ENCODE measurements at places on chromosomes 5 and 9. TPM values are rescaled to one million over a fixed set of nuclear protein-coding genes. Genes with fewer than 3 reads are reported as not detected.
A peak's percentile ranks its signal among the peaks of the same experiment; 100 is the strongest.

Gene CD180
- total RNA-seq: not detected

Gene HTR4
- not detected for total RNA-seq

Gene IL5
- not detected for total RNA-seq

Gene IFNA13
- not detected for total RNA-seq

Gene GBGT1
- total RNA-seq: 1.3 TPM

DNA sequence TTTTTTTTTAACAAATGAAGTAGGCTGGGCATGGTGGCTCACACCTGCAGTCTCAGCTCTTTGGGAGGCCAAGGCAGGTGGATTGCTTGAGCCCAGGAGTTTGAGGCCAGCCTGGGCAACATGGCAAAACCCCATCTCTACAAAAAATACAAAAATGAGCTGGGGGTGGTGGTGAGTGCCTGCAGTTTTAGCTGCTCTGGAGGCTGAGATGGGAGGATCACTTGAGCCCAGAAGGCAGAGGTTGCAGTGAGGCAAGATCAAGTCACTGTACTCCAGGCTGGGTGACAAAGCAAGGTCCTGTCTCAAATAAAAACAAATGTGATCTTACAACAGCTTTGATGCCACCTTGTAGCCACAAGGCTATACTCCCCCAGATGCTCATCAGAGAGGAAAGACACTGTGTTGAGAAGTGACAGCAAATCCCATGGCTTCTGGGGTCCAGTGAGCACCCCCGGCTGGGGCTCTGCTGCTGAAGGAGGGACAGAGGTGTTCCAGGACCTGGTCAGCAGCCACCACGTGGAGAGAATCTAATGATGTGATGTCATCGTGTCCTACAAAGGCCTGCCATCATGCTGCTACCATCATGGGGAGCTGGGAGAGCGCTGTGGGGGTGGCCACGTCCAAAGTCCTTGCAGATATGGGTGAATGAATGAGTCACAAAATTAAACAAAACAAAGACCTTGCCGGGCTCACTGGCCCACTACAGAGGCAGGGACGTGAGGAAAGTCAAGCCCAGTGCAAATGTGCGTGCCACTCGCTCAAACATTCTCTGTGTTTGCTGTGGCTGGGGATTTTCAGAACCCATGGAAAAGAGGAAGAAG is 60.7 kb downstream of the PRRT1B start:
- H3K4me3 ChIP-seq: no peak overlapping the region
- peaks cover 18% of the 10 kb centered on the region for H3K36me3 ChIP-seq
- H3K27me3 ChIP-seq: peaks cover 16% of the 10 kb centered on the region

GRCh38 chr9:567747-568305 is 273.7 kb upstream of the DMRT1 start:
- no peak overlapping the region for H3K27ac ChIP-seq
- DNase-seq: no peak
- peaks cover 6% of the 10 kb centered on the region for H3K27me3 ChIP-seq
- H3K36me3 ChIP-seq: peaks cover 15% of the 10 kb centered on the region
- H3K4me1 ChIP-seq: peaks cover 5% of the 10 kb centered on the region
- H3K4me3 ChIP-seq: no peak overlapping the region

DNA sequence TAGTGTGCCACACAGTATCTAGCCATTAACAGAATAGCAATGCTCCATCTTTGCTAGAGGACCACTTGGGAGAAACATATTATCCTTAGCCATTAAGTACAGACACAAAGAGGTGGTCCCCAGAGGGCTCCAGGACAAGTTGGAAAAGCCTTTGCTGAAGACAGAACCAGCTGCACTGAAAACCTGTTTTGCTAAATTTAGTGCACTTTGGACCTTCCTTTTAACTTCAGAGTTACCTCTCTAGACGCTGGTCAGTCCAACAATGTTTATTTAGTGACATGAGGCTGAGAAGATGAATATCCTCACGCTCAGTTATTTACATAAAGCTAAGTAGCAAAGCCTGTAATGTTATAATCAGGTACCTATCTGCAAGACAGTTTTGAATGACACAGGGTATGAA is 265.0 kb upstream of the ZNF608 start:
- DNase-seq: peak; percentile 51
- no peaks in the 10 kb centered on the region for H3K36me3 ChIP-seq
- peaks cover 54% of the 10 kb centered on the region for H3K4me1 ChIP-seq
- H3K27me3 ChIP-seq: peaks cover 4% of the 10 kb centered on the region

DNA sequence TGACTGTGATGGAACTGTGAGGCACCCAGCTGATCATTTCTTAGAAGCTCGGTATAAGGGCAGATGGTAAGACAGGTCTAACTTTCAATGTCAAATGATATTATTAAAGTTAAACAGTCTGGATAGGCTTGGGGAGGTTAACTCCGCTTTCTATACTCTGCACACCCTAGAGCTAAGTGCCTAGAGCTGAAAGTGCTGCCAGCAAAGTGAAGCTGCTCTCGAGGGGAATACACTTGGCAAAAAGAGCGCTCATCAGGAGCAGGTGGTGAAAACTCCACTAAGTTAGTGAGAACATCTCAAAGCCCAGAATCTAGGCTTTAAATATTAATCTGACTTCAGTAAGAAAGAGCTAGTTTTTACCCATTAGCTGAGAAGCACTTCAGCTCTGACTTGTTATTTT is 349.6 kb upstream of the SLC30A5 start:
- H3K27me3 ChIP-seq: peaks cover 3% of the 10 kb centered on the region
- no peak overlapping the region for H3K27ac ChIP-seq
- no peaks in the 10 kb centered on the region for H3K36me3 ChIP-seq
- H3K4me1 ChIP-seq: no peaks in the 10 kb centered on the region
- no peak overlapping the region for H3K4me3 ChIP-seq

- no peaks in the 10 kb centered on the region for H3K27me3 ChIP-seq
- no peak overlapping the region for H3K4me3 ChIP-seq
- H3K4me1 ChIP-seq: peaks cover 3% of the 10 kb centered on the region
- H3K36me3 ChIP-seq: no peaks in the 10 kb centered on the region
- no peak overlapping the region for H3K27ac ChIP-seq
Measured at GRCh38 chr5:38396766-38397165, 138.4 kb downstream of the EGFLAM start.

DNA sequence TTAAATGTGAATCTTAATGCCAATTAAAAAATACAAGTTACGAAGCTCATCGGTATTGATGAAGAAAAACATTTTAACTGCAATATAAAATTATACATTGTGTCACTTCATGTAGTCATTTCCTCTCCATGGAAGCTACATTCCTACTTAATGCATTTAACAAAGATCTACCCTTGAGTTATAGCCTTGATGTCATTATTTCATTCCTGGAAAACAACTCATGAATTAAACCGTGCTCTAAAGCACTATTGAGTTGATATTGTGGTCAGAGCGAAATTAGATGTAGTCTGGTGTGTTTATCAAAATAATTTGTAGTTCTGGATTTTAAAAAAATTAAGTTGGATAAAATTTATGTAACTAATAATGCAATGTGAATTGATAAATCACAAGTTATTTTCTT is 11.1 kb downstream of the C5orf47 start:
- H3K4me1 ChIP-seq: no peaks in the 10 kb centered on the region
- H3K27ac ChIP-seq: no peak overlapping the region
- no peaks in the 10 kb centered on the region for H3K36me3 ChIP-seq
- peaks cover 2% of the 10 kb centered on the region for H3K27me3 ChIP-seq
- no peak overlapping the region for H3K4me3 ChIP-seq

GRCh38 chr5:177023303-177023664 is 788 bp downstream of the ZNF346 start:
- DNase-seq: peak; percentile 16
- H3K27me3 ChIP-seq: no peaks in the 10 kb centered on the region
- H3K4me3 ChIP-seq: peak overlapping the region; percentile 100
- H3K27ac ChIP-seq: peak overlapping the region; percentile 91

DNA sequence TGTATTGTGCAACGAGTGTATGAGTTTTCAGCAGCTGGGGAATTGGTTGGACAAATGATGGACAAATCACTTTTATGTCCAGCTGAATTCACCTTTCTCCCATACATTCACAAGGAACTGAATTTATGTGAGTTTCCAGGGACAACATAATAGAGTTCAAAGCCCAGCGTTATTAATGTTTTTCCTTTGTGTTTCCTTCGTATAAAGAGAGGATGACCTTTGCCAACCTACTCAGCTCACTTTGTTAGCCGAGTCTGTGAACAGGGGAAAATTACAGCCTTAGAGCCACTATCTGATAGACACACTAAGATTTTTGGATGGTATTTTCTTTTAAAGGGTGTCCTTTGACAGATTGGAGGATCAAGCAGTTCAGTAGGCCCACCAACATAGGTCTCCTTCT is 352.5 kb downstream of the KIF4B start:
- H3K27me3 ChIP-seq: no peaks in the 10 kb centered on the region
- H3K36me3 ChIP-seq: no peaks in the 10 kb centered on the region
- no peak overlapping the region for H3K4me3 ChIP-seq

GRCh38 chr5:81167544-81167943 is 65.6 kb upstream of the CKMT2 start:
- no peak for DNase-seq
- no peaks in the 10 kb centered on the region for H3K36me3 ChIP-seq
- H3K4me1 ChIP-seq: no peaks in the 10 kb centered on the region
- H3K27me3 ChIP-seq: no peaks in the 10 kb centered on the region
- H3K4me3 ChIP-seq: no peak overlapping the region
- H3K27ac ChIP-seq: no peak overlapping the region

DNA sequence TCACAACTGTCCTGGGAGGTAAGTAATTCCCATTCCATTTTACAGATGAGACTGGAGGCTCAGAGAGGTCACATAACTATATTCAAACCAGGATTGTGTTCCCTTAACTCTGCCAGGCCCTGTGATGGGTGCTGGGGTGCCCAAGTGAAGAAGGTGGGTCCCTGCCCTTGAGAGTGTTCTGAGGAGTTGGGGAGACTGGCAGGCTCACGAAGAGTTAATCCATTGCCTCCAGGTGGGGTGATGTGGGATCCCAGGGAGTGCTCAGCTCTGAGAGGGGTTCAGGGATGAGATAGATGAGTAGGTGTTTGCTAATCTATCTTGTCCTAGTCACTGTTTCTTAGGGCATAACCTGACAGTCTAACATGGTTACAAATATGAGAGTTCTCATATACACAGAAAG is 36.7 kb downstream of the GSN start:
- H3K4me3 ChIP-seq: no peak overlapping the region
- peaks cover 8% of the 10 kb centered on the region for H3K27me3 ChIP-seq
- peak; percentile 2 for DNase-seq

DNA sequence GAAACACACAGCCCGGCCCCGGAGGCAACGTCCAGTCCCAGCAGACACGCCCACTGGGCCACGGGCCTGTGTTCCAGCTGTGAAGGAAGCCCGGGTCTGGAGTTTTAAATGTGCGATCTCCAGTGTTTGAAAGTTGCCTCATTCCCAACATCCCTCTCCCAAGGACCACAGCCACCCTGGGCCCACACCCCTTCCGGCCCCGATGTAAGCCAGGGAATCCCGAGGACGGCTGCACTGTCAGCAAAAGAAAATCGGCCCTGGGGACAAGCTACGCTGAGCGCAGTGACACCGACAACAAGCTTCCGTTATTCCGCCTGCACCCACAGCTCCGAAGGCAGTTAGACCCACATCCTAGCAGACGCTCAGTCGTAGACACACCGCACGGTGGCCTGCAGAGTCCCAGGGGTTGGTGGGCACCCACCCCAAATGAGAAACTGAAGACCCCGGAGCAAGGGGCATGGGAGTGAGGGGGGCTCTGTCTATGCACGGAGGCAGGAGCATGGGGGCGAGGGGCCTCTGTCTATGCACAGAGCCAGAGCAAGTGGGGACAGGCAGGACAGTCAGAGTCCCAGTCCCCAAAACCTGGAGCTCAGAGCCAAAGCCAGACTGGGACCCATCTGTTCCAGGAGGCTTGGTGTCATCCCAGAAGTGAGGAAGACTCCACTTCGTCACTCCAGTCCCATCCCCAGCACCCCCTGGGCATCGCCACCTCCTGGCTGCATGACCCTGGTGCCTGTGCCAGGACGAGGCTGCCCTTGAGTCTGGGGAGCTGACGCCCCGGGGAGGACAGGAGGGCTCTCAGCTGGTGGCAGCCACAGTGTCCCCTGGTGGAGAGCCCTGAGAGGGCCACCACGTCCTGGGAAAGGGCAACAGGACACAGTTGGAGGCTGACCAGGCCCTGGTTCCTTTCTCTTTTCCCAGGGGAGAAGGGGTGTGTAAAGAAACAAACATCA is 23.4 kb downstream of the GLT6D1 start:
- no peak overlapping the region for H3K27ac ChIP-seq
- DNase-seq: no peak
- no peaks in the 10 kb centered on the region for H3K4me1 ChIP-seq

DNA sequence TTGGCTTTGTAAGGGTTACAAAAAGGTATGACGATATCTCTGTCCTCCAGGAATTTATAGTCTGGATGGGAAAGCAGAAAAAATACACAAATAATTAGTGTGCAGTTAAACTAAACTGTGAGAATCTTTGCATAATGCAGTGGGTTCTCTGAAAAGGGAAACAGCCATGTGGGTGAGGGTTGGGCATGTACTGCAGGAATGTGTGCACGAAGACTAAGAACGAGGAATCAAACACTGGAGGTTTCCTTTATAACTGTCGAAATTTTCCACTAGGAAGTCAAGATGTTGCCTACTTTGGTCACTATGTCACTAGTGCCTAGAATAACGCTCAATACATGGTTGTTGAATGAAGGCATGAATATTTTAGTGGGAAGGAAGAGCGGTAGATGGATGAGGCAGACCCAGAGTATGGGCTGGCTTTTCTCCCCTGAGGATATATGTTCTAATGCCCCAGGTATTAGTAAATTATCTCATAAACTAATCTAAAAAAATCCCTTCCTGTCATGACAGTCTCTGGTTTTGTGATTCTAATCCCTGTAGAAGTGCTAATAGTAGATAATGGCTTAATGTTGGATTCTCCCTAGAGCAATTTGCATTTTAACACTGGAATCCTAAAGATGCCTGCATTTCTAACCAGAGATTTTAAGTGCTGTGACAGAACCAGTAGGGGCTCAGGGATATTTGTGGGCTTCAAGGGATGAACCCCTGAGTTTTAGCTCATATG is 227.3 kb downstream of the NMUR2 start:
- peaks cover 2% of the 10 kb centered on the region for H3K27me3 ChIP-seq
- H3K36me3 ChIP-seq: peaks cover 17% of the 10 kb centered on the region
- H3K4me1 ChIP-seq: no peaks in the 10 kb centered on the region
- H3K4me3 ChIP-seq: no peak overlapping the region
- H3K27ac ChIP-seq: no peak overlapping the region

DNA sequence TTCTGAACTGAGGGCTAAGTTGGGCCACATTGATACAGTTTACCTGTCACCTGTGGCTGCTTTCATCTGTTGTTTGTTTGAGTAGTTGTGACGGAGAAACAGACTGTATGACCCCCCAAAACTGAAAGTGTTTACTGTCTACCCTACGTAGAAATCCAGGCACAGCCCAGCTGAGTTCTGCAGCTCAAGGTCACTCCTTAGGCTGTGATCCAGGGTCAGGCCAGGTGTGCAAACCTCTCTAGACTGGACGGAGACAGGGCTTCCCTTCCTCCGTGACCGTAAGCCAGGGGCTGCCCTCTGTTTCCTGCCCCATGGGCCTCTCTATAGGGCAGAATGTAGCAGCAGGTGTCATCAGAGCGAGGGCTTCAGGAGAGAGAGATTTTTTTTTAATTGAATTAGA is 207.9 kb upstream of the OTULINL start:
- no peak overlapping the region for H3K4me3 ChIP-seq
- peaks cover 3% of the 10 kb centered on the region for H3K27me3 ChIP-seq
- peaks cover 5% of the 10 kb centered on the region for H3K36me3 ChIP-seq
- peaks cover 4% of the 10 kb centered on the region for H3K4me1 ChIP-seq

- H3K36me3 ChIP-seq: no peaks in the 10 kb centered on the region
- H3K4me3 ChIP-seq: no peak overlapping the region
- H3K27me3 ChIP-seq: no peaks in the 10 kb centered on the region
- DNase-seq: no peak
- no peaks in the 10 kb centered on the region for H3K4me1 ChIP-seq
- no peak overlapping the region for H3K27ac ChIP-seq
Measured at GRCh38 chr5:90347462-90347861, 62.1 kb downstream of the CETN3 start.

- H3K27ac ChIP-seq: no peak overlapping the region
- no peaks in the 10 kb centered on the region for H3K27me3 ChIP-seq
- H3K4me1 ChIP-seq: peaks cover 13% of the 10 kb centered on the region
- H3K4me3 ChIP-seq: no peak overlapping the region
Measured at GRCh38 chr9:14520341-14520740, 172.9 kb downstream of the ZDHHC21 start.
